ENCODE measurements at places on chromosomes 7 and 10.

DNA sequence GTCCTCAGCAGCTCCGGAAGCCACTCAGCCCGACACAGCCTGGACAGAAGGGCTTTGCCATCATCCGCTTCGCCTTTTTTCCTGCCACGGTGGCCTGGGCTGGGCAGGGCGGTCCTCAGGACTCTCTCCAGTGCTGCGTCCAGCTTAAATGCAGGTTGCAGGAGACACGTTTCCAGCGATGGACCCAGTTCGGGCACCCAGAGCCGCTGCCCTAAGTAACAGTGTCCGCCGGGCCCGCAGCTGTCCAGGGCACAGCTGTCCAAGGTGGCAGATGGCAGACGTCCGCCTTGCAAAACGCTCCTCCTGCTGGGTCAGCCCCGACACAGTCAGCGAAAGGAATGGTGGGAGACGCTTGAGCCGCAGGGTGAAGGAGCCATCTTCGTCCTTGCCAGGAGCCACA is 37.0 kb upstream of the FOXL3 start:
- no peak for DNase-seq

- no peak for DNase-seq
Observed at GRCh38 chr10:93063977-93064660, 3.5 kb downstream of the CYP26C1 start.

GRCh38 chr10:10647331-10647730 is 370.3 kb upstream of the CELF2 start:
- no peak for DNase-seq

DNA sequence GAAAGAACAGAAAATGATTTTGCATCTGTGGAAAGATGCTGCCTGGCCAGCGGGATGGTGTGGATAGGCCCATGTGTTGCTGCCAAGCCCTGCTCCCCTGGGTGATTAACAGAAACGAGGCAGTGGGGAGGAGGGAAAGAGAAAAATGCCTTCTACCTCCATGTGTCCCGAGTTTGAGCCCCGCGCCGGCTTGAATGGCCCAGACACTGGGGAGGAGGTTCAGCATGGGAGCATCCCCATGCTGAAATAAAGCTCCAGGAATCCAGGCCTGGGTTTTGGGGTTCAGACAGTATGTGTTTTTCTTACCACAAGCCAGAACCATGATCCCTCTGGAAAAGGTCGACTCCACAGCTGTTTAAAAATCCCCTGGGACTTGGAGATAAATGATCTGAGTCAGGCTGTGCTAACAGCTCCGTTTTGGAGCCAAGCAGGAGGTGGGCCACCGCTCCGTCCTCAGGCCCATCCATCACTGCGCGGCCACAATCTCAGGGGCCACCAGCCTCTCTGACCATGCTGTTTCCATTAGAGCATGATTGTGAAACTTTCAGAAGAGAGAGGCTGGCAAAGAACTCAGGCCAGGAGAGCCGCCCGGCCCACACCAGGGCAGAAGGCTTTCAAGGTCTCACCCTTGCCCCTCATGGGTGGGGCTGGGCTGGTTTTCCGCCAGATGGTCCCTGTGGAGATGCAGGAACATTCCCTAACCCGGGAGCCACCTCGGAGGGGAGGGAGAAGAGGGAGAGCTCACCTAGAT is 299.7 kb downstream of the ZEB1 start:
- no peak for DNase-seq

DNA sequence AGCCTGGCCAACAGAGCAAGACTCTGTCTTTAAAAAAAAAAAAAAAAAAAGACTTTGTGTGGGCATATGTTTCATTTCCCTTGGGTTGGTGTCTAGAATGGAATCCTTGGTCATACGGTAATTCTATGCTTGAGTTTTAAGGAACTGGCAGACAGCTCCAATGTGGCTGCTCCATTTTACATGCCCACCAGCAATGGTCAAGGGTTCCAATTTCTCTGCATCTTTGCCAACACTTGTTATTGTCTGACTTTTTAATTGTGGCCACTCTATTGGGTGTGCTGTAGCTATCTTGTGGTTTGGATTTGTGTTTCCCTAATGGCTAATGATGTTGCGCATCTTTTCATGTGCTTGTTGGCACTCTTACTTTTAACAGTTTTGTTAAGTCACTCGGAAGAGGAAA is 57.6 kb downstream of the BRI3 start:
- no peak for DNase-seq

DNA sequence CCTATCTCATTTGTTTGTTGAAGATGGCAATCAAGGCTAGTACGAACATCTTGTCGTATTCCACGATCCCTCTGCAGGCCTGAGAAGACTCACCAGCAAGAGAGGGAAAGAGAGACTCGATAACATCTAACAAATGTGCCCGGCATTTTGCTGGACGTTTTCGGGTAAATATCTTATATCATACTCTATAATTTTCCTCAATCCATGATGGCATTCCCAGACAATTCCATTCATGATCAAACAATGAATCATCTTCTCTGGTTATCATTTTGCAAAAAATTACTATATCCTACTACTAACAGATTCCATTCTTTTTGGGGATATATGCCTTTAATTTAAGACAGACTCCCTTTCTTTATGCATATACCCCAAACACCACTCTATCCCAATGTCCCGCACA is 118.1 kb downstream of the TYW1B start:
- no peak for DNase-seq

DNA sequence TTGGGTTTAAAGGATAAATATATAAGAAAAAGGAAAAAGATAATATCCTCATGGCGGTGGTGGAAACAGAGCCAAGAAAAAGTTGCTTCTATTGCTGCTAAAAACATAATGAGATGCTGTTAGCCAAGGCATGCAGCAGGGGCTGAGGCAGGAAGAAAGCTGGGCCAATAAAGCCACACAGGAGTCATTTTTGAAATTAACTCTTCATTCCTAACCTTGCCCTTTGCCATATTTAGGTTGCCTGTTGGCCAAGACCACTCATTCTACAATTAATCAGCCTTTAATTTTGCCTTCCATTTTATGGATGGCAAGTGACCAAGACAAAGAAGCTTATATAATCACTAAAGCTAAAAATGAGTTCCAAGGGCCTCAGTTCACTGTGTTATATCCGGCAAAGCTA is 58.2 kb downstream of the ARMH3 start:
- no peak for DNase-seq

DNA sequence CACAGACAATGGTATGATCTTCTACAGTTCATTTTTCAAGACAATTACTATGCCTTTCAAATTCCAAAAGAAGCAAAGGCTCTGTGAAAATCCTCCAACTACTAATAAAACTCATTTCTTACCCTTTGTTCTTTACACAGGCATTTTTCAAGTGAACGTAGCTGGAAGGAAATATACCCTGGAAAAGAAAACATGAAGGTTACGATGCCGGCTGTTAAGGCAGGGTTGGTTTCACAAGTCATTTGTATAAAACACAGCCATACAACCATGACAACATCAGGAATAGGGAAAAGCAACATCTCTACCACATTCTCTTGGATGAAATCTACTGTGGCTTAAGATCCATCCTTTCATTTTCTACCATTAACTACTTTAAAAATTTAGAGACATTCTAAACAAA is 207.9 kb downstream of the DOCK4 start:
- DNase-seq: no peak

DNA sequence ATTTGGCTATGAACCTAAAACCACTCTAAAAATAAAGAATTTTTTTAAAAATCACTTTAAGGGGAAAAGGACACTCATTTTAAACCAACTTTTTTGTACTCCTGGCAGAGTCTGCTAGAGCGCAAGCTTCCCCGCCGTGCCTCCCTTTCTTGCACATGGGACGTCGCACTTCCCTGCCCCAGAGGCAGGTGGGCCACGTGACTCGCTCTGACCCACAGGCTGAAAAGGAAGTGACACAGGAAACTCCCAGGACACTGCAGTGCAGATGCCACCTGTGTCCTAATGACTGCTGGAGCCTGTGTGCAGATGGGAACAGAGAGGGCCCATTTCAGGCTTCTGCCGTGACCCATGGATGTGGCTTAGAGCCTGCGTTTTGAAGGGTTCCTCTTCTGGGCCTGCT is 142.1 kb upstream of the LANCL2 start:
- DNase-seq: no peak

DNA sequence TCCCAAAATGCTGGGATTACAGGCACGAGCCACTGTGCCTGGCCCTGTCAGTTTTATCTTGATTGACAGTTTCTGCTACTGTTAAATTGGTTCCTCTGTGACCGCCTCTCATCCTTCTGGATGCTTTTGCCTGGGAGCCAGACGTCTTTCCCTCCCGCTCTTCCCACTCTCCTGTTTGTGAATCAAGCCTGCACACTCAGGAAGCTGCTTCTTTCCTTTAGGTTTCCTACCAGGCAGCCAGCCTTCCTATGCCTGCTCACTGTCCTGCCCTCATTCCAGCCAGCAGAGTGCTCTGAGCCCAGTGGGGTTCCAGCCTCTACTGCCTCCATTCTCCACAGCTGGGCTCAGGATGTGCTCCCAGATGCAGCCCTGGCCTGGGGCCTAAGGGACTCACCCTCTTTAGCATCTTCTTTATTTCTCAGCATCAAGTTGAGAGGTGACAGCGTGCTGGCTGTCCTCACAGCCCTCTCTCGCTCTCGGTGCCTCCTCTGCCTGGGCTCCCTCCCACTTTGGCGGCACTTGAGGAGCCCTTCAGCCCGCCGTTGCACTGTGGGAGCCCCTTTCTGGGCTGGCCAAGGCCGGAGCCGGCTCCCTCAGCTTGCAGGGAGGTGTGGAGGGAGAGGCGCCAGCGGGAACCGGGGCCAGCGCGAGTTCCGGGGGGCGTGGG is 5.1 kb downstream of the SH2D4B start:
- DNase-seq: no peak

DNA sequence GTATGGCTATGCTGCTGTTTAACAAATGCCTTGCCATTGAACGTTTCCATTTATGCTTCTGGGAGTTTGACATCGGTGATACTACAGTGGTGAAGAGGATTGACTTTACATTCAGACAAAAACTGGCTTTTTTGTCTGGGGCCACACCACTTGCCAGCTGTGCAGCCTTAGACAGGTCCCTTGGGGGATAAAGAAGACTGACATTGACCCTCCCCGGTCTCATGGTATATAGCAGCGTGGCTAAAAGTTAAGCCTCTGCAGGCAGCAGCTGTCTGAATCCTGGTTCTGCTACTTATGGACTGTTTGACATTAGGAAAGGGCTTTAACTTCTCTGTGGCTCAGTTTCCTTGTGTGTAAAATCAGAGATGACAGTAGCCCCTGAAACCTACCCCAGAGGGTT is 42.0 kb upstream of the PTF1A start:
- DNase-seq: no peak

DNA sequence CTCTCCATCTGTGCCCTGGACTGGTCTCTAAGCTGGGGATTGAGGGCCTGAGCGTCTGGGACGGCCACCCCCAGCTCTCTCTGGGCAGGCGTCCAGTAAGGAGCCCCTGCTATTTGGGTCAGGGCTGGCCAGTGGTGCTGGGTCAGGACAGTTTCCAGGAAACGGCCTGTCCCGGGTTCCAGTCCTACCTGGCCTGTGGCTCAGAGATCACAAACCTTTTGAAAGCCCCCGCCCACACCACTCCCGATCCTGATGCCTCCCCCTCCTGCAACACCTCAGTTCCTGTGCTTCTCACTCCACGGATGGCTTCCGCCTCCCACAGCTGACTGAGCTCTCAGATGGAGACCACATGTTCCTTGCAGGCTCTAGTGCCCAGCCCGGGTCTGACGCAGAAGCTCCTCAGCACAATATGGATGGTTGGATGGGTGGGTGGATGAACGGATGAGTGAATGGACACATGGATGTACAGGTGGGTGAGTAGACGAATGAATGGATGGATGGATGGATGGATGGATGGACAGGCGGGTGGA is 91.7 kb upstream of the PDGFA start:
- DNase-seq: no peak

DNA sequence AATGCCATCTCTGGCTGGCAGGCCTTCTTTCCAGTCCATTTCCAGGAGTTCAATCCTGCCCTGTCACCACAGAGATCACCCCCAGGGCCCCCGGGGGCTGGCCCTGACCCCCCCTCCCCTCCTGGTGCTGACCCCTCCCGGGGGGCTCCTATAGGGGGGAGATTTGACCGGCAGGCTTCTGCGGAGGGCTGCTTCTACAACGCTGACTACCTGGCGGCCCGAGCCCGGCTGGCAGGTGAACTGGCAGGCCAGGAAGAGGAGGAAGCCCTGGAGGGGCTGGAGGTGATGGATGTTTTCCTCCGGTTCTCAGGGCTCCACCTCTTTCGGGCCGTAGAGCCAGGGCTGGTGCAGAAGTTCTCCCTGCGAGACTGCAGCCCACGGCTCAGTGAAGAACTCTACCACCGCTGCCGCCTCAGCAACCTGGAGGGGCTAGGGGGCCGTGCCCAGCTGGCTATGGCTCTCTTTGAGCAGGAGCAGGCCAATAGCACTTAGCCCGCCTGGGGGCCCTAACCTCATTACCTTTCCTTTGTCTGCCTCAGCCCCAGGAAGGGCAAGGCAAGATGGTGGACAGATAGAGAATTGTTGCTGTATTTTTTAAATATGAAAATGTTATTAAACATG is 6.0 kb downstream of the CHPF2 start:
- no peak for DNase-seq

DNA sequence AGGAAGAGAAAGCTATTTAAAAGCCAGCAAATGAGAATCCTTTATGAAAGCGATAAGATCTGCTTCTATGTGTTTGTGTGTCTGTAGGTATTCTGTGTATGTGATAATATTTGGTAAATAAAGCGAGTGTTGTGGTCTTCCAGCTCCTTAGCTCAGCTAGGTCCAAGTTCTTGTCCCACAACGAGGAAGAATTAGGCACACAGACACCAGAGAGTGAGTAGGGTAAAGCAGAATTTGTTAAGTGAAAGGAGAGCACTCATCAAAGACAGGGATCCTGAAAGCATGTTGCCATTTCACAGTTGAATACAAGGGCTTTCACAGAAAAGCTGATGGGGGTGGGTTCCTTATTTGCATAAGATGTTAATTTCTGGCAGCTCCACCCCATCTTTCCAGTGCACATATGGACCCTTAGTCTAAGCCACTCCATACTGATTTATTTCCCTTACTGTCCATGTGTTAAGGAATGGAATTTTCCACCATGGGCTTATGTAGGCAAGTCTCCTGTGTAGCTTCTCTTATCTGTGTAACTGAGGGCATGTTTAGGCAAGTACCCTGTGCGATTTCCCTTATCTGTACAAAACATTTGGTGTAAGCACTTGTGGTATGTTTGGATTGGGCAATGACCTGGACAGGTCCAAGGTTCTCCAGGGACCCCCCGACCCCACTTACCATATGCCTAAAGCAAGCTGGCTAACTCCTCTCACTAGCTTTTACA is 165.9 kb upstream of the VIPR2 start:
- DNase-seq: no peak

GRCh38 chr10:34743814-34744213 is 71.3 kb downstream of the PARD3 start:
- DNase-seq: no peak

- DNase-seq: no peak
Observed at GRCh38 chr10:63563623-63564022, 42.4 kb downstream of the REEP3 start.

- DNase-seq: no peak
Observed at GRCh38 chr7:144725070-144725469, 110.8 kb downstream of the TPK1 start.
